ENCODE measurements at places on chromosomes 13 and 19.

DNA sequence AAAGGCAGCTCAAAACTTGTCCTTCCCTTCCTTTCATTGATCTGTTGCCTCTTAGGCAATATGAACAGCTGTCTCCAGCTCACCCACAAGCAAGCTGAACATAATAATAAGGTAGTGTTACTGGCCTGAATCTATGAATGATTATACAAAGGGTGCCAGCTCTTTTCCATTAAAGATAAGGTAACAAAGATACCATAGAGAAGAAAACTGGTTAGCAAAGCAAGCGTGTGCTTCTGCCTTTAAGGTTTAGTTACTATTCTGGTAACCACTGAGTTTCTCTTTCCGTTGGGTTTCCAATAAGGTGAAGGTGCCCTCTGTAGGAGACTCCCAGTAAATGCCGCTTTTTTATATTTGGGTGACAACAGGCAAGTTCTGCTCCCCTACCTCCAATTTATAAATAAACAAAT lies 12.1 kb upstream of the DACH1 start:
- no peak for DNase-seq

GRCh38 chr13:23500849-23501248 lies 67.3 kb upstream of the SACS start:
- DNase-seq, result no peak

GRCh38 chr13:113183450-113184129 lies 24.9 kb downstream of the PCID2 start:
- no peak for DNase-seq

- DNase-seq, result no peak
These were observed 9.7 kb downstream of the NAXD start for GRCh38 chr13:110624766-110625756.

GRCh38 chr19:1955171-1956121 lies 14.5 kb downstream of the CSNK1G2 start:
- no peak for DNase-seq

GRCh38 chr19:24166055-24166454 lies 79.1 kb downstream of the ZNF254 start:
- no peak for DNase-seq

DNA sequence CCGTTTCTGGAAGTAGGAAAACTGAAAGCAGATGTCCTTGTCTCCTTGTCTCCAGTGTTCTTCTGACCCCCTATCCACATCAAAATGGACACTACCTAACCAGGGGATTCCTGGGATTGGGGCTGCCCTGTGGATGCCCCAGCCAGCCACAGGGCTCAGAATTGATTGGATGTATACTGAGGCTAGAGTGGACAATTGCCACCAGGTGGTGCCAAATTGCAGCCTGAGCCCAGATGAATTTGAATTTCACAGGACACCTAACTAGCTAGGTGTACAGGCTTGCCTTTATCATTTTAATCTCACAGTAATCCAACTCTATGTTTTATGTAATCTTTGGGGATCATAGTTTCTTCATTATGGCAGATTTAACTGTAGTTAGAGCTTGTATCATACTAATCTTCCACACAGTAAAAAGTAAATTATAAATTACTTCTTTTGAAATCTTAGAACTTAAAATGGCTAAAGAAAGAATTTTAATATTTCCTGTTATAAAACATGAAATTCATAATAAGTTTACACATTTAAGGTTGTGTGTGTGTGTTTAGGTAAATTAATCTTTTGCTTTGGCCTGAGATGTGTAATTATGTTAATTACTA lies 58.0 kb downstream of the PIBF1 start:
- peak; percentile 22 for DNase-seq

Data from stimulated activated CD4-positive, alpha-beta T cell treated with anti-CD3 and anti-CD28 coated beads, Interleukin-4, amount 100 ng/mL, for 4 hours (primary cell).